ENCODE measurements at places on chromosomes 16 and 17.

DNA sequence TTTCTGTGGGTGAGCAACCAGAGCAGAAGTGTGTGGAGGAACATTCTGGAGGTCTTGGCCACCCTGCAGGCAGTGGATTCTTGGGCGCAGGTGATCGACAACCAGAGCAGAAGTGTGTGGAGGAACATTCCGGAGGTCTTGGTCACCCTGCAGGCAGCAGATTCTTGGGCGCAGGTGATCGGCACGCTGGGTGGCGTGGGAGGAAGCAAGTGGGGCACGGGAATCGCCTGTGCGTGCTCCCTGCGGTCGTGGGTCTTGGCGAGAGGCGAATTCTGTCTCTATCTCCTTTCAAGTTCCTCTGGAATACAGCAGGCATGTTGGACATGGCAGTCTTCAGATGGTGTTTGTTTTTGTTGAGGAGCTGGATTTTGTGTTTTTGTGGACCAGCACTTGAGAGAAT is 30.7 kb upstream of the ZNF750 start:
- DNase-seq, result no peak

- DNase-seq, result no peak
These were observed 13.7 kb downstream of the N4BP1 start for GRCh38 chr16:48596326-48596725.

DNA sequence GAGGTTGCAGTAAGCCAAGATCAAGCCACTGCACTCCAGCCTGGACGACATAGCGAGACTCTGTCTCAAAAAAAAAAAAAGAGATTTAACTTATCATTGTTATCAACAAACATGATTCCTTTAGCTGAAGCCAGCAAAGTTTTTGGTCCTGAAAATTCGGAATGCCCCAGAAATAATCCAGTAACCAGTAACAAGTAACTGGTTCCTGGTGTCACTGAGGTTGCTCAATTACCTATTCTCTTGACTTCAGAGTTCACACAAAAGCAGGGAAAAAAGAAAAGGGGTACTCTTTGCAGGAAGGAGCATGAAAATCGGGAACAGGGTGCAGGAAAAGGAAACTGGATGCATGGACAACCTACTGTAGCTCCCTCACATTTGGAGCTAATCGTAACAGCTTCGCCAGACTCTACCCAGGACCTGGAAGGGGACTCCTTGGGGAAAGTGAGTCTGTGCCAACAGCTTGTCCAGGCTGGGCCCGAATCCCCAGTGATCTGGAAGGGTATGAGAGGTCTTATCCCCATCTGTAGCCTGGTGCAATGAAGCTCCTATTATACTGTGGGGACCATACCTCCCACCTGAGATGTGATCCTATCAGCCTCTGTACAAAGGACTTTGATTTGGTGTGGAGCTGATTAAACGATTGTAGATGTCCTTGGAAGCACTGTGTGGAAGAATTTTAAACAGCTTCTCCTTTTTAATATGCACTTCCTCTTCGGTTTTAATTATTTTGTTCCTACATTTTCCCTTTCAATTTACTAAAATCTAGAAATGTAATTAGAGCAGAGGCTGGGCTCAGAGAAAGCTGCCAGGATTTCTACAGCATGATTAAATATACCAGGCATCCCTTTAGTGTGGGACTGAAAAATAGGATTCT is 3.4 kb upstream of the SPOP start:
- DNase-seq, result no peak

- DNase-seq, result peak; percentile 77
These were observed 45.3 kb downstream of the DDX19A start for GRCh38 chr16:70391881-70392481.

- no peak for DNase-seq
These were observed 98.0 kb downstream of the TBC1D16 start for GRCh38 chr17:79937391-79938335.

GRCh38 chr17:66301367-66301863 is 998 bp upstream of the PRKCA start:
- DNase-seq, result no peak

DNA sequence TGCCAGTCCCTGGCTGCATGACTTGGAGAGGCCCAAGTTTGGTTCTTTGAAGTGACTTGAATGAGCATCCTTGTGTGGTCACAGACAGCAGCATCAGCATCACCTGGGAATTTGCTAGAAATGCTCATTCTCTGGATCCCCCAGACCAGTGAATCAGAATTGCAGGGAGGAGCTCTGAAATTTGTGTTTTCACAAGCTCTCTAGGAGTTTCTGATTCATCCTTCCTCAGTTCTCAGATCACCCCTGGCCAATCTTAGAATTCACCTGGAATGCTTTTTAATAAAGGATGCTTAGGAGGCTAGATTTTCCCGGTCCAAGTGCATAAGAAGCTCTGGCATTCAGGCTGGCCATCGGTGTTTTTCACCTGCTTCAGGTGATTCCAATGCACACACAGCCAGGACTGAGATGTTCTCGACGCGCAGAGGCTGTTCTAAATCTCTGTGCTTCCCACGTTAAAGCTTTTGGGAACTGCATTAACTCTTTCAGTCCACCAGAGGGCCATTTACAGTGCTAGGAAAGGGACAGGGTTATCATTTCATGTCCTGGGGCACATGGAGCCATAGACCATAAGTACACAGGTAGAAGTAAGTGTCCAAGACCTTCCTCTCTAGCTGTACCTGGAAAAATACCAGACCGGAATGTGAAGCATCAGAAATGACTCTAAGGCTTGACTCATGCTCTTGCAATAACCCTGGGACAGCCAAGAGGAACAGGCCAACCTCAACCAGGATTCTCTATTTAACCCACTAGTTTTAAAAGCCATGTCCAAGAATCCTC is 85.7 kb upstream of the XYLT1 start:
- peak; percentile 27 for DNase-seq

- no peak for DNase-seq
These were observed 72.5 kb upstream of the AXIN2 start for GRCh38 chr17:65633988-65634387.

- no peak for DNase-seq
These were observed 6.0 kb downstream of the COG1 start for GRCh38 chr17:73198930-73199260.

DNA sequence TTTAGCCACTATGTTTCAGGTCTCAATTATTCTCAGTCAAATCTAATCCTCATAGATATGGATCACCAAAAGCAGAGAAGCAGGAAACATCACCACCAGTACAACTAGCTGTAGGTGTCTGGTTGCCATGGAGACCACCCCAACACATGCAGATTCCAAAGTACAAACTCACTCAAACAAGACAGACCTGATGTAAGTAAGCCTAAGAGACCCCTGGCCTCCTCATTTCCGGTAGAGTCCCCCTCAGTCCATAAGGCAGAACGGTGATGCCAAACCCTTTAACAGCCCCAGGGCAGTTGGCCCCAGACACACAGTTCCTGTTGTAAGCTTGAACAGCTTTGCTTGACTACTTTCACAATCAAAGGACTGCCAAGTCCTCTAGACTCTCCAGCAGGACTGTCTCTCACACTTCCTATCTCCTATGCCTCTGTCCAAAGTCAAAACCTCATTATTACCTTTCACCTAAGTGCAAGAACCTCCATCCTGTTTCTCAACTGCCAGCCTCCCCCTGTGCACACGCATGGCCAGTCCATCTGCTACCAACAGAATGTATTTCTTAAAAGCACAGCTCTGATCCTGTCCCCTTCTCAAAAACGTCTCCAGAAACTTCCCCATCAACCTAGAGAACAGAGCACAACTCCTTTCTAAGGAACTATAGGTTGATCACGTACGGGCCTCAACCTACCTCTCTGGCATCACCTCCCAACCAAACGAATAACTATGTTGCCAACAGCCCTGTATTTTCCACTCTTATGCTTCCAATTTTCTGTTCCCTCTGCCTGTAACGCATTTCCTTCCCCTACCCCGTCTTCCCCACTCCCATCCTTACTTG is 23.9 kb downstream of the SLC39A11 start:
- DNase-seq, result peak; percentile 81

DNA sequence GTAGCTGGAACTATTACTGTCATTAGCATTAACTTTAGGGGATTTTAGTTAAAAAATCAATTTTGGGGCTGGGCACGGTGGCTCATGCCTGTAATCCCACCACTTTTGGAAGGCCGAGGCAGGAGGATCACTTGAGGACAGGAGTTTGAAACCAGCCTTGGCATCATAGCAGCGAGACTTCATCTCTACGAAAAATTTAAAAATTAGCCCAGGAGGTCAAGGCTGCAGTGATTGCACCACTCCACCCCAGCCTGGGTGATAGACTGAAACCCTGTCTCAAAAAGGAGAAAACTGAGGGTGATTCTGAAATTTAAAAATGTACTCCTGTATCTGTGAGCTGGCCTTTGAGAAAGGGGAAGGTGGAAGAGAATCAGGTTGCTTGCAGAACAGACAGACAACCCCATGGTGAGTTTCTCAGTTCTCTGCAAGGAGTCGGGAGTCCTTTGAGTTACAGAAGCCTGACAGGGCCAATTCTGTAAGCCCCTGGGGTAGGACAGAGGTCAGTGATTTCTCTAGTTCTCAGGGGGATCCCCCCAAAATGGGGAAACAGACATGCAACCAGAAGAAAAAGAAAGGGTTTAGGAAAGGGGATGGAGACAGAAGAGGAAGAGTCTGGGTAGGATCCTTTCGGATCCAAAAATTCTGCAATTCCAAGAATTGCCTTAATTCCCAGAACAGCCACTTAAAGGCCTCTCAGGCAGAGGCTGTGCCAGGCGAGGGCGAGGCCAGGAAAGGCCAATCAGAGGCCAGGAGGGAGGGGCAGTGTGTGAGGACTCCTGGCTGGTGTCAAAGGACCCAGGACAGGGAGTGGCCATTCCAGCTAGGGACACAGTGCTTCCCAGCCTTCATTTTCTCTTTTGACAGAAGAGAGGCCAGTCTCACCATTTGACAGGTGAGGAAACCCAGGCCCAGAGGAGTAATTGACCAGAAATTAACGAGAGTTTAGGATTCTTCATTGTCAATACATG is 6.7 kb downstream of the NUPR1 start:
- DNase-seq, result no peak

DNA sequence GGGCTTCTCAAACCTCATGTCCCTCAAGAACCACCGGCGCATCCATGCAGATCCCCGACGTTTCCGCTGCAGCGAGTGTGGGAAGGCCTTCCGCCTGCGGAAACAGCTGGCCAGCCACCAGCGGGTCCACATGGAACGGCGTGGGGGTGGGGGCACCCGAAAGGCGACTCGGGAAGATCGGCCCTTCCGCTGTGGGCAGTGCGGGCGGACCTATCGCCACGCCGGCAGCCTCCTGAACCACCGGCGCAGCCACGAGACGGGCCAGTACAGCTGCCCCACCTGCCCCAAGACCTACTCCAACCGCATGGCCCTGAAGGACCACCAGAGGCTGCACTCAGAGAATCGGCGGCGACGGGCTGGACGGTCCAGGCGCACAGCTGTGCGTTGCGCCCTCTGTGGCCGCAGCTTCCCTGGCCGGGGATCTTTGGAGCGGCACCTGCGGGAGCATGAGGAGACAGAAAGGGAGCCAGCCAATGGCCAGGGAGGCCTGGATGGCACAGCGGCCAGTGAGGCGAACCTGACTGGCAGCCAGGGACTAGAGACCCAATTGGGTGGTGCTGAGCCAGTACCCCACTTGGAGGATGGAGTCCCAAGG is 5.9 kb downstream of the ZNF646 start:
- DNase-seq, result no peak

- no peak for DNase-seq
These were observed 6.8 kb downstream of the CBX4 start for GRCh38 chr17:79832218-79833109.

GRCh38 chr17:81249223-81250040 is 10.3 kb downstream of the NDUFAF8 start:
- no peak for DNase-seq

DNA sequence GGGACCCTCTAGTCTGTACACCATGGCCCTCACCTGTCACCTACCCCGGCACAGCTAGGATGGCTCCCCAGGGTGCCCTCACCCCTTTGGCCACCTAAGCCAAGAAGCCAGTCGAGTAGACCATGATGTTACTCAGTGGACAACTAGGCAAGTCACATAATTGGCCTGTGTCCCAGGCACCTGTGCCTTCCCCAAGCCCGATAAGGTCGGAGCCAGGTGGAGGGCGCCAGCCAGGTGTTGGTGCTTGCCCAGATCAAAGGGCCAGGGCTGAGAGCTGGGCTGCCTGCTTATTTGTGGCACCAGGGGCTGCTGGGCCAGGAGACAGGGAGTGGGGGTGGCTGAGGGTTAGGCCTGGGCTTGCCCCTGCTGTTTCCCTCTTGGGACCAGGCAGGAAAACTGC is 16.8 kb downstream of the SPNS2 start:
- DNase-seq, result no peak

DNA sequence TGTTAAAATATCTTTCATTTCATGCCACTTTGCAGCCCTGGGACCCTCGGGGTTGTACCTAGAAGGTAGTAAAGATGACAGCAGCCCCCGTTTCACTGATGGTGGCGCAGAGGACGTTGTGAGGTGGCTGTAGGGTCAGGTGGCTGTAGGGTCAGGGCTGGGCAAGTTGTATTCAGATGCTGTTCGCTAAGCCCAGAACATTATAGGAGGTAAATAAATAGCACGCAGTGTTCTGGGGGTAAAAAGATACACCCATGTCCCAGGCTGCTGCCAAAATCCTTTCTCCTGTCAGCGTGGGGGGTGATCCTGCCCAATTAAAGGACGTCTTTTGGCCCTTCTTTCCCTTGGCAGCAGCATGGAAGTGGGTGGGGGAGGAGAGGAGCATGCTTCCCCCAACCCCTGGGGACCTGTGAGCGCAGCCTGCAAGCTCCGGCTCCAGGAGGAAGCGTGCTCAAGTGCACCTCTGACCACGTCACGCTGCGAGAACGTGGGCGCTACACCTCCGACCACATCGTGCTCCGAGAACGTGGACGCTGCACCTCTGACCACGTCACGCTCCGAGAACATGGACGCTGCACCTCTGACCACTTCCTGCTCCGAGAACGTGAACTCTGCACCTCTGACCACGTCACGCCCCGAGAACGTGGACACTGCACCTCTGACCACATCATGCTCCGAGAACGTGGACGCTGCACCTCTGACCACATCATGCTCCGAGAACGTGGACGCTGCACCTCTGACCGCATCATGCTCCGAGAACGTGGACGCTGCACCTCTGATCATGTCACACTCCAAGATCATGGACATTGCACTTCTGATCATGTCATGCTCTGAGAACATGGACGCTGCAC is 182.1 kb downstream of the RPTOR start:
- no peak for DNase-seq

DNA sequence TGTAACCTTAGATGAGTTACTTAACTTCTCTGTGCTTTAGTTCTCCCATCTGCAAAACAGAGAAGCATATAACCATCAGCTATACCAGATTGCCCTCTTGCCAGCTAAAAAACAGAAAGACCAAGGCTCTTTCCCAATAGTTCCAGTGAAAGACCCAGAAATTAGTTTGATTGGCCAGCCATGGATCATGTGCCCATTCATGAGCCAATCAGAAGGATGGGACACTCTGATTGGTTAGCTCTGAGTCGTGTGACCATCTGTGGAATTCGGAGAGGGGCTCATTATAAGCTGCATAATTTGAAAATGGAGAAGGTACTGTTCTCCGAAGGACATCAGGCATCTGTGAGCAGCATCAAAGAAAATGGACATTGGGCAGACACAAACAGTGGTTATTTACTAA is 155.2 kb downstream of the ABCC12 start:
- DNase-seq, result no peak

DNA sequence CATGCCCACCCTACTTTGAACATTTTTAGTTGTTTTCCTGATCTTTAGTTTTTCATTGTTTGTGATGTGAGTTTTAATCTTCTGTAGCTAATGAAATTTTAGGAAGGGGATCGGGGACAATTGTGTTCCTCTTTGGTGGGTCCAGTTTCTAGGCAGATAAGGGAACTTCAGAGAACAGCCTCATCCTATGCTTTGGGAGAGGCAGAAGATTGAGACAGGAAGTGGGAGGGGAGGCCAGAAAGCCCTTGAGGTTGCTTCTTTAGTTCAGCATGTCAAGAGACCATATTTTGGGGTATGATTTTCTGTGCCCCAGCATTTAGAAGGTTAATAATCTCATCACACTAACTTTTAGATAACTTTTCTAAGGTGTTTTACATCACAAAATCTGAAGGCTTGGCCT is 191.0 kb downstream of the TANC2 start:
- no peak for DNase-seq

Measured in HFFc6 (cell line).